ENCODE measurements at places on chromosomes 13 and 19. TPM values are rescaled to one million over a fixed set of nuclear protein-coding genes. Genes with fewer than 3 reads are reported as not detected.

Gene KANK3
- 55.8 TPM for total RNA-seq

Gene KCNC3
- total RNA-seq: 0.40 TPM

Gene CD37
- total RNA-seq: not detected

Gene LILRB3
- not detected for total RNA-seq

Gene FCER2
- total RNA-seq: not detected

Gene TEAD2
- total RNA-seq: 57.1 TPM

Gene PABPC3
- under 0.01 TPM for total RNA-seq

Gene DDX49
- total RNA-seq: 38.6 TPM

Gene ITGBL1
- total RNA-seq: 5.0 TPM

Gene CLDND2
- total RNA-seq: not detected

Gene GIPC3
- total RNA-seq: 0.65 TPM

Gene CYP4F12
- not detected for total RNA-seq

Gene AXL
- 27.0 TPM for total RNA-seq

Gene VN1R4
- not detected for total RNA-seq

Gene ZNF132
- 4.1 TPM for total RNA-seq

Gene ZNF749
- 8.7 TPM for total RNA-seq

Gene KLK12
- total RNA-seq: not detected

Gene CEACAM7
- total RNA-seq: 0.44 TPM

Gene SERP2
- total RNA-seq: 1.5 TPM

Gene NRTN
- 0.99 TPM for total RNA-seq

Gene FLT1
- total RNA-seq: 42.7 TPM

Gene CCDC70
- total RNA-seq: not detected

Gene INSR
- 28.0 TPM for total RNA-seq

Gene LILRA5
- not detected for total RNA-seq

Gene NLRP7
- not detected for total RNA-seq

Gene CLEC17A
- total RNA-seq: not detected

Gene COMP
- total RNA-seq: not detected

Gene B3GNT8
- total RNA-seq: 2.2 TPM

Gene SYDE1
- 14.3 TPM for total RNA-seq

Gene ZNF208
- total RNA-seq: 0.99 TPM

Gene PTPRH
- total RNA-seq: under 0.01 TPM

Gene SKA3
- 1.8 TPM for total RNA-seq

Gene KRTDAP
- not detected for total RNA-seq

Gene KASH5
- total RNA-seq: not detected

Gene RRAS
- 18.3 TPM for total RNA-seq

Gene ZNF560
- total RNA-seq: under 0.01 TPM

Gene TUBA3C
- not detected for total RNA-seq

Gene SHKBP1
- 28.2 TPM for total RNA-seq

Gene IRGC
- not detected for total RNA-seq

Gene NTN5
- not detected for total RNA-seq

Gene FAM83E
- total RNA-seq: 0.65 TPM

Gene OR7A17
- not detected for total RNA-seq

Gene S1PR5
- under 0.01 TPM for total RNA-seq

Gene SIGLEC12
- total RNA-seq: not detected

Data from lung microvascular endothelial cell (primary cell).